ENCODE measurements at places on chromosomes 5 and 9.

- no peaks in the 10 kb centered on the region for H3K27me3 ChIP-seq
- no peak overlapping the region for H3K27ac ChIP-seq
- DNase-seq, result no peak
- H3K4me3 ChIP-seq, result no peak overlapping the region
- H3K4me1 ChIP-seq, result no peaks in the 10 kb centered on the region
- H3K36me3 ChIP-seq, result no peaks in the 10 kb centered on the region
These were observed 312.0 kb upstream of the EDIL3 start for GRCh38 chr5:84696651-84697050.

GRCh38 chr9:84990416-84990815 is 320.9 kb downstream of the NTRK2 start:
- no peaks in the 10 kb centered on the region for H3K4me1 ChIP-seq
- no peak overlapping the region for H3K4me3 ChIP-seq
- DNase-seq, result no peak
- no peak overlapping the region for H3K27ac ChIP-seq
- no peaks in the 10 kb centered on the region for H3K36me3 ChIP-seq

DNA sequence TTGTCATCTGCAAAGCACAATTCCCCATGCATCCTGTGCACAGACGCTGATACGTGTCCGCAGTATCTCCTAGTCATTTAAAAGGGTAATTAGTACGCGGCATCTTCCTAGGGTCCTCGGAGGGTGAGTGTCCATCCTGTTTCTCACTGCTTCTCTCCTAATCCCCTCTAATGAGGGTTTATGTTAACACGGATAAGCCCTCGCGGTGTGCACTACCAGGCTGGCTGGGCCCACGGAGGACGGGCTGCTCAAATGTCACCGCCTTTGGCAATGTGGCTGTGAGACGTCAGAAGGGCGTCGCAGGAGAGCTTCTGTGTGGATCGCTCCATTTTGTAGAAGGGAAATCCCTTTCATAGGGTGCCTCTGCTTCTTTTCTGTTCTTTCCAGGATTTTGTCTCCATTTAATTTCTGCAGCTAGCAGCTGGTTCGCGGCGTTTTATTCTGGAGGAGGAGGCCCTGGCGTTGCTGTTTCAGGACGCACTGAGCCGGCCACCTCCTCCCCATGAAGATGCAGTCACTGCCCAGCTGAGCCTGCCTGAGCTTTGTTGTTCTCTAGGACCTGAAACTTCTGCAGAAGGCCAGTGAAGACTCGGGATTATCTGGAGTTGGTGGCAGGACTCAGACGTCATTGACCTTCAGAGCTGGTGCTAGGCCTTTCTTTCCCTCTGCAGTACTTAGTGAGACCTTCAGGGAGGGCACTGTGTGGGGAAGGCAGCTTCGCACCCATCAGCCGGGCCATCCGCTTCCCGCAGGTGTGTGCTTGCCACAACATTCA is 326.1 kb upstream of the IRX1 start:
- H3K27me3 ChIP-seq, result no peaks in the 10 kb centered on the region
- H3K36me3 ChIP-seq, result no peaks in the 10 kb centered on the region
- H3K4me1 ChIP-seq, result no peaks in the 10 kb centered on the region
- H3K4me3 ChIP-seq, result no peak overlapping the region

- no peak for DNase-seq
- no peak overlapping the region for H3K4me3 ChIP-seq
- peaks cover 1% of the 10 kb centered on the region for H3K27me3 ChIP-seq
- no peaks in the 10 kb centered on the region for H3K36me3 ChIP-seq
These were observed 21.8 kb upstream of the ORM1 start for GRCh38 chr9:114300846-114301797.

DNA sequence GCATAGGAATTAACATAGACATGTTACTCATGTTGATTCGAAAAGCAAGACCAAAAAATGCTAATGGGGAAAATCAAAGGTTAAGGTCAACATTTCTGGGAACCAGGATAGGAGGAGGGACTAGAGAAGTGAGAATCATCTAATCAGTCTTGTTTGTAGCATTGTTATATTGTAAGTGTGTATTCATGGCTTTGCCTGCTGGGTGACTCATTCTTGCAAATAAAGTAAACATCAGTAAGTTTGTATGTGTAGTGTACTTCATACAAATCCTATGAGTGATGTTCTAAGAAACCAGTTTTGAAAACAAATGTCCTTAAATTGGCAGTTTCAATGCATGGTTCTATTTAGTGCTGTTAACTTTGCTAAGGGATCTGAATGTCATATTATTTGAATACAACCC is 79.0 kb upstream of the TMEM252 start:
- no peak overlapping the region for H3K4me3 ChIP-seq
- no peaks in the 10 kb centered on the region for H3K36me3 ChIP-seq
- peaks cover 3% of the 10 kb centered on the region for H3K27me3 ChIP-seq
- H3K27ac ChIP-seq, result no peak overlapping the region

- no peaks in the 10 kb centered on the region for H3K4me1 ChIP-seq
- H3K36me3 ChIP-seq, result no peaks in the 10 kb centered on the region
- no peaks in the 10 kb centered on the region for H3K27me3 ChIP-seq
These were observed 1930.5 kb downstream of the EFNA5 start for GRCh38 chr5:105740242-105740641.

DNA sequence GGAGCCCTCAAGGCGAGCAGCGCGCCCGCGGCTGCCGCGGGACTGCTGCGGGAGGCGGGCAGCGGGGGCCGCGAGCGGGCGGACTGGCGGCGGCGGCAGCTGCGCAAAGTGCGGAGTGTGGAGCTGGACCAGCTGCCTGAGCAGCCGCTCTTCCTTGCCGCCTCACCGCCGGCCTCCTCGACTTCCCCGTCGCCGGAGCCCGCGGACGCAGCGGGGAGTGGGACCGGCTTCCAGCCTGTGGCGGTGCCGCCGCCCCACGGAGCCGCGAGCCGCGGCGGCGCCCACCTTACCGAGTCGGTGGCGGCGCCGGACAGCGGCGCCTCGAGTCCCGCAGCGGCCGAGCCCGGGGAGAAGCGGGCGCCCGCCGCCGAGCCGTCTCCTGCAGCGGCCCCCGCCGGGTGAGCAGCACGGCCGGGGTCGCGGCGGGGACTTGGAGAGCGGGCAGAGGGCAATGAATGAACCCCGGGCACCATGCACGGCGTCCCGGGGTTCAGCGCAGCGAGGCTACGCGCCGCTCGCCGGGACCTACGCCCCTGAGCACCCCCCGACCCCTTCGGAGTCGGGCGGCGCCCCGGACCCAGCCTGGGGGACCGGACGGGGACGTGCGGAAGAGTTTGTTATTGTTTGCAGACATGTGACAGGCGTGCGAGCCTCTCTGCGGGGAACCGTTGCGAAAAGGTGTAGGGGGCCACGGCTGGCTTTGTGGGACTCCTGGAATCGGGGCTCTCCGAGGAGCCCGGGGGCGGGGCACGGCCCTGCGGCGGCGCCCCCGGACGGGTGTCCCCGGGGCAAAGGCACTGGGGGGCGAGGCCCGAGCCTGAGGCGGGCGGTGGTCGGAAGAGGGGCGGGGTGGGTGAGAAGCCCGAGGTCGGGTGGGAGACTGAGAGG is 553 bp downstream of the MAP3K1 start:
- H3K27me3 ChIP-seq, result peaks cover 5% of the 10 kb centered on the region
- DNase-seq, result peak; percentile 48
- H3K27ac ChIP-seq, result peak overlapping the region; percentile 87
- no peaks in the 10 kb centered on the region for H3K36me3 ChIP-seq
- H3K4me1 ChIP-seq, result peaks cover 53% of the 10 kb centered on the region

Measured in activated naive CD8-positive, alpha-beta T cell treated with anti-CD3 and anti-CD28 coated beads, Interleukin-2, amount 50 U/mL, for 24 hours (primary cell).